ENCODE measurements at places on chromosomes 1 and 21.

- peak; percentile 91 for DNase-seq
Observed at GRCh38 chr1:223081181-223081994, 61.7 kb downstream of the TLR5 start.

GRCh38 chr1:154474802-154475201 lies 27.2 kb upstream of the TDRD10 start:
- DNase-seq: peak; percentile 71

DNA sequence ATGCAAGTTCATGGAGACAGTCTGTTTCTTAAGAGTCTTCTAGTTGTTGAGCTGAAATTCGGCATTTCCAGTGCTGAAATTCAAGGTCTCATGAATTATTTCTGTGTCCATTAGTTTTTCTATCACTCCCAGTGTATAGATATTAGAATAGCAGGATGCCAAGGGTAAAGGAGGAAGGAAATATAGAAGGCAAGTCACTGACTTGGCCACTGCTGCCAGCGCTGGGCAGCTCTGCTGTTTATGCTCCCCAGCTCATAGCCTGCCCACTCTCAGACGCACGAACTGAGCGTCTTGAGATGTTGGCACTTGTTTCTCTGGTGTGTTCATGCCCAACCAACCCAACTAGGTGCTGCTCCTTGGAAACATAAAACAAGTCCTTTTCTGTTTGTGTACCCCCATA lies 110.1 kb downstream of the SLC45A1 start:
- no peak for DNase-seq

DNA sequence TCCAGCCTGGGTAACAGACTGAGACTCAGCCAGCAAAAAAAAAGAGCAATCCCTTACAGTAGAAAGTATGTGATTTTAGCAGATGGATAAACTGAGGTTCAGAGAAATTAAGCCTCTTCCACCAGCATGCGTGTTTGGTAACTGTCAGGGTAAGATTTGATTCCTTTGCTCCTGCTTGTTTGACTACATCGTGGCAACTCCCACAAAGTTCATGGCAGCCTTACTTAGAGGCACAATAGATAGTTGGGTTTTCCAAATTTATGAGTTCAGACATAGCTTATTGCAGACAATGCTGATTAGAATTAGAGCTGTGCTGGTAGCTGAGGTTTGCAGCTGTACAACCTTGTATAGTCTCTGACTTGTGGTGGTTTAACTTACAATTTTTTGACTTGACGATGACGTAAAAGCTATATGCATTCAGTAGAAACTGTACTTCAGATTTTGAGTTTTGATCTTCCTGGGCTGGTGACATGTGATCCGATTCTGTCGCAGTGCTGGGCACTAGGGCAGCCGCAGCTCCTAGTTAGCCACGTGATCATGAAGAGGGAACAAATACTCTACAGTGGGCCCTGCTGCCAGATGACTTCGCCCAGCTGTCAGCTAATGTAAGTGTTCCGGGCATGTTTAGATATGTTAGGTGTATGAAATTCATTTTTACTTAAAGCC lies 167.8 kb downstream of the DHRS3 start:
- DNase-seq: no peak

GRCh38 chr21:37474342-37474741 lies 107.8 kb downstream of the DYRK1A start:
- no peak for DNase-seq

- DNase-seq: no peak
Observed at GRCh38 chr1:174800876-174801275, 198.9 kb upstream of the CACYBP start.

- DNase-seq: peak; percentile 83
Observed at GRCh38 chr1:33256471-33257206, at the start of gene ZNF362. TSS of gene ZNF362 (plus strand) at chr1:33256492. CDS start at chr1:33270575, 14,083 bp downstream.

DNA sequence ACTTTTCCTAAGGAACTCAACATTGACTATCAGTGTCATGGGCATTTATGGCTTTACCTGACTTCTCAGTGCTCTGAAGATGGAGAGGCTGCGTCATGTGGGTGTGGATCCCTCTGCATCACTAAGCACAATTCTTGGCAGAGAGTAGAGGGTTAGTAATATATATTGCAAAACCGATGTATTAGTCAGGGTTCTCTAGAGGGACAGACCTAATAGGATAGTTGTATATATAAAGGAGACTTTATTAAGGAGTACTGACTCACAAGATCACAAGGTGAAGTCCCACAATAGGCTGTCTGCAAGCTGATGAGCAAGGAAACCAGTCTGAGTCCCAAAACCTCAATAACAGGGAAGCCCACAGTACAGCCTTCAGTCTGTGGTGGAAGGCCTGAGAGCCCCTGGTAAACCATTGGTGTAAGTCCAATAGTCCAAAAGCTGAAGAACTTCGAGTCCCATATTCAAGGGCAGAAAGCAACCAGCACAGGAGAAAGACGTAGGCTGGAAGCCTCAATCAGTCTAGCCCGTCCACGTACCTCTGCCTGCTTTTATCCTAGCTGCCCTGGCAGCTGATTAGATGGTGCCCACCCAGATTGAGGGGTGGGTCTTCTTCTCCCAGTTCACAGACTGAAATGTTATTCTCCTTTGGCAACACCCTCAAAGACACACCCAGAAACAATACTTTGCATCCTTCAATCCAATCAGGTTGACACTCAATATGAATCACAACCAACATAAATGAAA lies 159.7 kb upstream of the NRIP1 start:
- DNase-seq: no peak

DNA sequence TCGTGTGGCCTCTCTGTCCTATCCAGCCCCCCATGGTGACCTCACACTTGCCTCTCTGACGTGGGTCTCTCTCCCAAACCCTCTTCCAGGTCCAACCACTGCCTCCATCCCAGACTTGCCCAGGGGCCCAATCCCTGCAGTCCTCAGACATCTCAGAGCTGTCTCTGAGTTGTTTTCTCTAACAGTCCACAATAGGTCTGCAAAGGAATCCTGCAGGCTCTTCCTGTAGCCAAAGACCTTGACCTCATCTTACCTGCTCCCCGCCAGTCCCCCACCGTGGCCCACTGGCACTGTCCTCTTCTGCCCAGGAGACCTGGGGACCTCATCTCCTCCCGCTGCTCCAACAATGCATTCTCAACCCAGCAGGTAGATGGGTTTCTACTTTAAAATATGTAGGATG lies 10.0 kb downstream of the RNF187 start:
- DNase-seq: no peak

DNA sequence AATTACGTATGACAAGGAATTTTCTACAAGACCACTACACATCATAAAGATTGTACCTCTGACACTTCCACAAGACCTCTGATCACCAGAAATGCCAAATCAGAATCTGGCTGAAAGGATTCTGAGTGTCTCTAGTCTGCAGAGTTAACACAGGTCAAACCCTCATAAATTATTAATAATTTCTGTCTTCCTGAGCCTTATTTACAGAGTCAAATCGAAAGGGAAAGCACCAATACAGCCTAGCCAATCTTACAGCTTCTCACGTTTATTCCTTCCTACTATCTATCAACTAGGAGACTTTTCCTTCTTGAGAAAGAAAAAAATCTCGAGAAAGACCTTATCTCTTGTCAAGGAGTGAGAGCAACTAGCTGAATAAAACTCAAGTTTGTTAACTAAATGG lies 2151.6 kb downstream of the MRPL39 start:
- no peak for DNase-seq

DNA sequence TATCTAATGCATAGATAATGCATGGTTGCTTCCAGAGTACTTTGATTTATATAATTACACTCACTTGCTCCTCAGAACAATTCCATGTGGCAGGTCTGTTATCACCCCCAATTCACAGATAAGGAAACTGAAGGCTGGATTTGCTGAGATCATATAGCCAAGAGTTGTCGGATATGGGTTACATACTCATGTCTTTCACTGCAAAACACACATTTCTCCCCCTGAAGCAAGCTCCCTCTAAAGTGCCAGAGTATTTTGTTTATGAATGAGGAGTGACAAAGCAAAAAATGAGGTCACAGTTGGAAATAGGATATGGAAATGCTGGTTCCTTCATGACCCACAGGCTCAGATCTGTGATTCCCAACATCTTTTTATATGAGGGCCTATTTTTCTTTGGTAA lies 134.2 kb downstream of the ROR1 start:
- no peak for DNase-seq

GRCh38 chr1:53376041-53376461 lies 48.2 kb upstream of the LRP8 start:
- peak; percentile 16 for DNase-seq

DNA sequence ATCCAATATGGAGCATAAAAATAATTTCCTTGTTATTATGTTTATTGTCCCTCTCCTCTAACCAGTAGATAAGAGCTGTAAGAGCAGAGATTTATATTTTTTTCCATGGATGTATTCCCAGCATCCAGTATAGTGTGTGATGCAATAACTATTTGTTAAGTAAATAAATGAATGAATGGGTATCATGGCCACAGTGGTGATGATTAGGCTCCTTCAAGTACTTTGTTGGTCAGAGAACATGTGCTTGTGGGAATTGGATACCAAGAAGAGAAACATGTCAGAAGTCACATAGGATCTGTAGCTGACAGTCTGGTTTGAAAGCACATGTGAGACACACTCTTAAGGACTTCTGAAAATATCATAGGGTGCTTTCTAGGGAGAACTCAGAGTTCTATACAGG lies 588.5 kb downstream of the AGBL4 start:
- DNase-seq: no peak

- no peak for DNase-seq
Observed at GRCh38 chr1:84347271-84347931, 45.9 kb downstream of the SAMD13 start.

DNA sequence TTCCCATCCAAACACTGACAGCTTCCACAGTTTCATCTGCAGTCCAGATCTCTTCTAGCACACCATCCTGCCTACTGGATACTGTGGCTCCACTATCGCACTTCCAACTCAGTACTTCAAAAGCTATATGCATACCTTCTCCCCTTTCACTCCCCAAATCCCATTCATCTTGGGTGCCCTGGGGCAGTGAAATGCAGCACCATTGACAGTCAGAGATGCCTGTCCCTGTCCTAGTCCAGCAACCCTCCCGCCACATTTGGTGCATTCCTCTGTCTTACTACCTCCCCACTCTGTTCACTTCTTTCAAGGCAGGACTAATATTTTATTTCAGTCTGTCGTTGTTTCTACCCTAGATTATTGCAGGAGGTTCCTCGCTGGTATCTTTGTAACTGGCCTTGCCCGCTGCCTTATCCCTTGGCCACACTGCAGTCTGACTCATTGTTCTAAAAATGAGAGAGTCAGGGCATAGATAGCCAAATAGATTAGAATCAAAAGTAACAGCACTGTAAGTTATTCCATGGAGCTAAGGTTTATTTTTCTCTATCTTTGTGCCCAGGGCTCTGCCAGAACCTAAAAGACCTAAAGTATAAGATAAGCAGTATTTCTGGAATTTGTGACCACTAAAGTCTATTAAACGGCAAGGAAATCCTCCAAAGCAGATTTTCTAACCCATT lies 96.7 kb downstream of the ESRRG start:
- DNase-seq: no peak

DNA sequence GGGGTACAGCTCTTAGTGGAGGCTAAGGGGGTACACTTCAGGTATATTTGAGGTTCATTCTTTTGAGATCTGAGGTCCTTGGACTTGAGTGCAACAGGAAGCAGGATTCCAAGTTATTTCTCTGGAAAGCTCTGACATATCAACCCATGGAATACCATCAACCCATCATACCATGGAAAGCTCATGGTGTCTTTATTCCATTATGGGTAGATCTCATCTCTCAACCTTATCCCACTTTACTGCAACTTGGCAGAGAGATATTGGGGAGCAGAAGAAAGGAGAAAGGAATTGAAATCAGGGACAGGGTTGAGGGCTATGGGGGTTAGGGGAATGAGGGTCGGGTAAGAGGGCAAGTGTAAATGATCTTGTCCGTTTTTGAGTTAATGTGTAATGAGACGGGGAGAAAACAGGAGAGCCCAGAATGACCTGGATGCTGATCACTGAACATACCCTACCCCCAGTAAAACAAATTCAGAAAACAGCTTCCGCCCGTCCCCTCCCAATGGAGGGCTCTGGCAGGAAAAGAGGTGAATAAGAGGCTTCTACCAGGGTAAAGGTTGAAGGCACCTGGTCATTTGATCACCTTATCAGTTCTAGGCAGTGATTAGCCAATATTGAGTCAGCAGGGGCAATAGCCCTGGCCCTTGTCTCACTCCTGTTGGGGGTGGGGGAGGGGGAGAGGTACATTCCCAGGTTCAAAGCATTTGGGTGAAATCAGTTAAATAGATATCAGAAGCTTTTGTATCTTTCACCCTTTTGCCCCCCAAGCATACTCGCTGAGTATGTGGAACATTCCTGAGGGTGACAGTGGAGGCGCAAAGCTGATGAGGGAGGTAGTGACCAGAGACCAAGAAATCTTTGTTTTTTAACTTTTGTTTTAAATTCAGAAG lies 622 bp upstream of the APOA2 start:
- no peak for DNase-seq

DNA sequence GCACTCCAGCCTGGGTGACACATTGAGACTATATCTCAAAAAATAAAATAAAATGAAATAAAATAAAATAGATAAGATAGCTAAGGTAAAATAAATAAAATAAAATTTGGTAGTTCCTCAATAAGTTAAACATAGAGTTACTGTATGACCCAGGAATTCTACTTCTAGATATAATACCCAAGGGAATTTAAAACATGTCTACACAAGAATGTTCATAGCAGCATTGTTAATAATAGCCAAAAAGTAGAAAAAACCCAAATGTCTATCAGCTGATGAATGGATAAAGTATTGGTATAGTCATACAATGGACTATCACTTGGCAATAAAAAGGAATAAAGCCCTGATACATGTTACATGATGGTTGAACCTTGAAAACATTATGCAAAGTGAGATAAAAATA lies 47.8 kb downstream of the CEP350 start:
- DNase-seq: no peak

DNA sequence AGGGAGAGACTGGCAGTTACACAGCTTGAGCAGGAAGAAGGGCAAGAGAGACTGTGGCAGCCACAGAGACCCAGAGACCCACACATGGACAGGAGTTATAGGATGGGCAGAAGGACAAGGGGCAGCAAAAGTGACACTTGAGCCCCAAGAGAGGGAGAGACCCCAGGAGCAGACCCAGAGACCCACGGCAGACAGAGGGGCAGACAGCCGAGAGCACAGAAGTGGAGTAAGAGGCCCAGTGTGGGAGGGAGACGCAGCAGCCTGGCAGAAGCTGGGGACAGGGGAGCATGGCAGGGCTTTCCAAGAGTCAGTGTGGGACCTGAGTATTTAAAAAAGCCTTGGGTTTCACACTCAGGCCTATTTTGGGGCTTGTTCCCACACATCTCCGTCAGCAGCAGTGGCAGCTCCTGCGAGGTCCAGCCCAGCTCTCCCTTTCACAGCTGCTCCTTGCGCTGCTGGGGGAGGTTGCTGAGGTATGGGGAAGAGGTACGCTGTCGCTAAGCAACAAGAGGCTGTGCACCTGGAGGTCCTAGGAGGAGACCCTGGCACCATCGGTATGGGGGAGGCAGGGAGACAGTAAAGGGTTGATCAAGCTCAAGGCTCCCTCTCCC lies 9.0 kb upstream of the MEF2D start:
- peak; percentile 46 for DNase-seq

DNA sequence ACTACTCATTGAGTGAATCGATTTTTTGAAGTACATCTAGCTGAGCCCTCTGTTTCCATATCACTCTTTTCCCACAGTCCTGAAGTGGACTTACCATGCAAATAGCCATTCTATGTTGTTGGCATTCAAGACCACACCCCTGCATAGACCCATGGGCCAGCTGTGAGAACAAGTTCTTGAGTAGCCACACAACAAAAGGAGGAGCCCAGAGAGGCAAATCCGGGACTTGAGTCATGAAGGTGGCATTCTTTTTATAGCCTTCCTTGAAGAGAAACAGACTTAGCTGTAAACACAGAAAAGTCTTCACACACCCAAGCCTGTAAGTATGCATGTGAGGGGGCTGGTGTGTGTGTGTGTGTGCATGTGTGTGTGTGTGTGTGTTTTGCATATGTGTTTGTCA lies 13.8 kb upstream of the SPRR5 start:
- no peak for DNase-seq
